NCI-H1930 (cell line): ENCODE measurements at places on chromosomes 12 and 14.

- peak; percentile 78 for DNase-seq
Measured at GRCh38 chr14:63045612-63046320, 508 bp upstream of the KCNH5 start.

DNA sequence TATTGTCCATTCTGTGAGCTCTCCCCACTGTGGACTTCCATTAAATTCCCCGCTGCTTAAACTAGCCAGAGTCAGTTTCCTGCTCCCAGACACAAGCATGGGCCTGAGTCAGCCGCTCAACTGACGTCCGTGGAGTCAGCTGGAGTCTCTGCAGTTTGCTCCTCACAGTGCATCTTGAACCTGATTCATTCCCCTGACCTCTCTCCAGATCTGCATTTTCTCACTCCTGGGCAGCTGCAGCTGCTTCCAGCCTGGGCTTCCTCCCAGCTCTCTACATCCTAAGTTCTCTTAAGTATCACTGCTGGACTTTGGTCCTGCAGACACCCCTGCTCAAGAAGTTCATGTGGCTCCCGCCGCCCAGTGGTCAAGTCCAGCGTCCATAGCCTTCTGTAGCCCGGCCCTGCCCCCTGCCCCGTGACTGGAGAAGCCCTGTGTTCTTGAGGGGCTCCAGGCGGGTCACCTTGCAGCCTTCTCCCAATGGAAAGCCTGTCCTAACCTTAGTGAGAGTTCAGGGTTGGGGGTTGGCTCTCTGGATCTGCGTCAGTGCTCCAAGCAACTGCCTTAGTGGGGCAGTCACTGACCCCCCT, 20.0 kb downstream of the NFKBIA start:
- no peak for DNase-seq

DNA sequence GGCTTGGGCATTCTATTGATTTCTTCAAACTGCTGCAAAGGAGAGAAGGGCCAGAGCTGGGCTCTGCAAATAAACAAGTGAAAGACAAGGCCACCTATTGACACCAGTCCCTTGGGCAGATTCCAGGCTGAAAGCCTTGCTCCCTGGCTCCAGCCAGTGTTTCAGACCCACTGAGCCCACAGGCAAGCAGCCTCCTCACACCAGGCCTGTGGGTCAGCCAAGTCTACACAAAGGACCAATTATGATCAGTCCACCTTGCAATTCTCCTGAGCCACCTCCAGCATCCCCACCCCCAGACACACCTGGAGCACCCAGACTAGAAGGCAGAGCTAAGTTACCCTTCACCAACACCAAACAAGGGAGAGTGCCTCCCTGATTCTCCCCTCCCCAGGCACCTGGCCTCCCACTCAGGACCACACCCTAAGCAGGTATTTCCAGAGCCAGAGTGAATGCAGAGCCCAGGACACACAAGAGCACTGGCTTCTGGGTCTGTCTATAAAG, 13.8 kb downstream of the ACTN1 start:
- DNase-seq = no peak

DNA sequence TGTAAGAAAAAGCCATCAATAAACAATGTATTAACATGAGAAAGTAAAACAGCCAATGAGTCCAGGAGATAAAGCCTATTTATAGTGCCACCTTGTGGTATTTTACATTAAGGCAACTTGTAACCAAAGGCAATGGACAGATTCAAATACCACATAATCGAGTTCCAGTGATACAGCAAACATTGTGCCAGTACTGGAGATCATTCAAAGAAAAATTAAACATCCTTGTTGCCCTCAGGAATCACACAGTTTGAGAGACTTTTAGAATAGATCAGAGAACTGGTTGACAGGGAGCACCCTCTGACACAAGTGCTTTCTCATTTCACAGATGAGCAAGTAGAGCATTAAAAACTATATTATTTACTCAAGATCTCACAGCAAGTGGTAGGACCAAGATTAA, 98.1 kb downstream of the DDHD1 start:
- DNase-seq = no peak

DNA sequence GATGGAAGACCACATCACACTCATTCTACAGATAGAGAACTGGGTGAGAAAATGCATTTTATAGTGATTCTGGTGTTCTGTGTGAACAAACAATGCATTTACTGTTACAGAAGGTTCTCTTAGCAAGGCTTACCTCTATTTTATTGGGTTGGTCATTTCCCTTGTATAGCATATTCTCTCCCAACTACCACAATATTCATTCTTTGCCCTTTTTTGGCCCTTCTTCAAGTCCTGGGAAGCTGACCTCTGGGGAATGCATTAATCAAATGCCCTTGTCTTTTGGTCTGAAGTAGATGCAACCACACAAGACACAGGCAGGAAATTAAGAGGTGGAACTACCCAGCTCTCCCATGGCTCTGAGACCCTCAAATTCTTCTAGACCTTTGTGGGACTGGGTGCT, 19.5 kb downstream of the DCN start:
- DNase-seq = no peak

DNA sequence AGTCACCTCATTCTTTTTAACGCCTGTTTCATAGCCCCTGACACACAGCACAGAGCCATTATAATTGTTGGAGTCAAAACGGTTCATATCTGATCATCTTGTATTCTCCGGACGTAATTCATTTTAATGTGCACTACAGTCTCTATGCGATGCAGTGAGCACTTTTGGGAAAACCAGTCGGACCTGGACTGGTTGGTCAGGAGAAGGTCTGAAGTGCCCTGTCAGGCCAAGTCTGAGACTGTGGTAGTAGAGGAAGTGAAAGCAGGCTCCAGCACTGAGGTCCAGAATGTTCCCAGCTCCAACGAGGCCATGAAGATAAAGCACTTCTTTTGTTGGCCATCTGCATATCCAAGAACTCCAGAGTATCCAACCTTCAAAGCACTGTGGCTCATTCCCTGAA, 117.1 kb upstream of the NCOR2 start:
- DNase-seq = no peak

- no peak for DNase-seq
Measured at GRCh38 chr14:28757786-28758185, 8.8 kb upstream of the FOXG1 start.

GRCh38 chr14:77556946-77557345, 58.3 kb upstream of the ISM2 start:
- DNase-seq = no peak

GRCh38 chr14:46344327-46344937, 307.1 kb downstream of the RPL10L start:
- DNase-seq = no peak

DNA sequence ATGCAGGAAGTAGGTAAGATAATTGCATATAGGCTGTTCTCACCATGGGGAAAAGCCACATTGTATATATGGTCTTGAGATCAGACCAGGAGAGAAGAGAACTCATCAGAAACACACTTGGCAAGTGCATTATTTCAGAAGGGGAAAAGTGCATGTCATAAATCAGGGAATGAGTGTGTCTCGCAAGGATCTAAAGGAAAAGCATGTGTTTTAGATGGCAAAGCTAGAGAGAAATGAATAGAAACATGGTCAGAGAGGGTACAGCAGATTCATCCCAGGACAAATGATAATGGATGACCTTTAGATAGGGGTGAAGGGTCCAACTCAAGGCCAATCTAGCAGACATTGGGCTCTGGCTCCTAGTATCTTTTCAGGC, 230.2 kb upstream of the NAV3 start:
- no peak for DNase-seq

DNA sequence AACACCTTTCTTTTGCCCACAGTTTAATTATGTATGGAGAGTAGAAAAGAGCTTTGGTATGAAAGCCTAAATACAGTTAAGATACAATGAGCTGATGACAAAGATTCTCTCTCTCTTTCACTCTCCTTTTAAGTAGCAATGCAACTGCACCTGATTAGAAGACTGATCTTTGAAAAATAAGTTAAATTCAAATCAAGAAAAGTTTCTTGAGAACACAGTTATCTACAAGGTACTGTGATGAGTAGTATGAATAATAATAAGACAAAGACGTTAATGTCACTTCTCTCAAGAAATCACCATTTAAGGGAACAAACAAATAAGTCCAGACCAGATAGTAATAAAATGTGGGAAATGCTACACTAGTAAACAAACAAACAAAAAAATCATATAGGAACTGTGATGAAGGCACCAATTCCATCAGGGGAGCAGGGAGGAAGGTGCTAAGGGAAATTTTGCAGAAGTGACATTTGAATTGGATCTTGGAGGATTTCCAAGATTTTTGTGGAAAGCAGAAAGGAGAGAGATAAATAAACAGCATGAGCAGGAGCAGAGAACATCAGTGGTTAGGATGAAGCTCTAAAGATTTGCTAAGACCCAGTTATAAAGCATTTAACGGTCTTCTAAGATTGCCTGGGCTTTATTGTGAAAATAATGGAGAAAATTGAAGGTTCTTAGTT, 65.2 kb upstream of the STK38L start:
- DNase-seq = no peak

DNA sequence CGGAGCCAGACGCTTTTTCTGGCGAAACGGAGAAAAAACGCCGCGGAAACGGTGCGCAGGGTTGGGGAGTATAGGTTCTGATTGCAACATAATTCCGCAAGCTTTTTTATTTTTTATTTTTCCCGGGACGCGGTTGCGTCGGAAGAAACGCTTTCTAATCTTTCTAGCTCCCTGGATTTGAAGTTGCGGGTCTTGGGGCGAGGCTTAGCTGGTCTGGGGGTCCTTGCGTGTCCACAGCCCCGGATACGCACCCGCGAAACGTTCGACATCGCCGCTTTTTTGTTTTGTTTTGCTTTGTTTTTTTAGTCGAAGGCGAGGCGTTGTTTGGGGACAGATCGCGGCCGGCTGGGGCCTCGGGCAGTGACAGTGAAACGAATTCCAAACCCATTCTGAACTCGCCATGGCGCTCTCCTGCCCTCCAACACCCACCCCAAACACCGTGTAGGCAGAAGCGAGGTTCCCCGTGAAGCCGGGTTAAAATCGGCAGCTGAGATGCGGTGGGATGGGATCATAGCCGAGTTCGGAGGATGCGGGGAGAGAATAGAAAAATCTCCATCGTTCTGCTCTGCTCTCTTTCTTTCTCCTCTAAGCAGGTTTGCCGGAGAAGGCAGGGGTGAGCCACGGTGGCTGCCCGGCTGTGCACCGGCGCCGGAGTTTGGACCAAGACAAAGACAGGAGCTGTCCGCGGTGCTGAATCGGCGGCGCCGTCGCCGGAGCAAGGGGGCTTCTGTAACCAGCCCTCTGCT, 8.1 kb upstream of the LHX5 start:
- no peak for DNase-seq

GRCh38 chr14:50489851-50490250, 42.5 kb downstream of the MAP4K5 start:
- DNase-seq = no peak

DNA sequence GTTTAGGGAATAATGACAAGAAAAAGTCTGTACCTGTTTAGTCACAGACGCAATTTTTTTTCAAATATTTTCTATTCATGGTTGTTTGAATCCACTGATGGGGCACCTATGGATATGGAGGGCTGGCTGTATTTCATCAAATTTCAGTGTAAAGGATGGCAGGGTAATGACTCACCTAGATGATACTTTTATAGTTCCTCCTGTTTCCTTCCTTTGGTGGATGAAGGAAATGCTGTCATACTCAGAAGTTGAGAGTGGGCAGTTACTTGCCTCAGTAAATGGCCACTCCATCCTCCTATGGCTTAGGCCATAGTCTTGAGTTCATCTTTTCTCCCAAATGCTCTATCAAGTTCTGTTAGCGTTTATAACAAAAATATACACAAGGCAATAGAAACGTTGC, 18.9 kb upstream of the C12orf71 start:
- no peak for DNase-seq

GRCh38 chr14:69715725-69716477, 51.0 kb upstream of the SRSF5 start:
- DNase-seq = no peak

DNA sequence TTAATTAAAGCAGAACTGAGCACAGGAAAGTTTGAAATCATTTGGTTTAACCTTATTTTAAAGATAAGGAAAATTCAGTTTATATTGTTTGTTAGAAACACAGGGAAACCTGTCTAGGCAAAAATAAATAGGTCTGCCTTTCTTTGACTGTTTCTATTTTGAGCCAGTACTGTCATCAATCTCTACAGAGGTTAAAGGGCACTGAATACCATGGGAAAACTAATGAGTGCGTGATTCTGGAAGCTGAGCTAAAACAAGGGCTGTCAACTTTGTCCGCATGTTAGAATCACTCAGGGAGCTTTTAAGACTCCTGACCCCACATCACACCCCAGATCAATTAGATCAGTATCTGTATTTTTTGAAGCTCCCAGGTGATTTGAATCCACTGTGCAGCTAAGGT, 38.8 kb downstream of the NOPCHAP1 start:
- DNase-seq = no peak
